T-helper 2 cell treated with Interferon-gamma antibody and Interleukin-4, amounts not matched to agents 5 μg/mL and 100 μg/mL, for 36 hours (primary cell): ENCODE measurements at places on chromosomes 3 and 15.
A peak's percentile ranks its signal among the peaks of the same experiment; 100 is the strongest.

DNA sequence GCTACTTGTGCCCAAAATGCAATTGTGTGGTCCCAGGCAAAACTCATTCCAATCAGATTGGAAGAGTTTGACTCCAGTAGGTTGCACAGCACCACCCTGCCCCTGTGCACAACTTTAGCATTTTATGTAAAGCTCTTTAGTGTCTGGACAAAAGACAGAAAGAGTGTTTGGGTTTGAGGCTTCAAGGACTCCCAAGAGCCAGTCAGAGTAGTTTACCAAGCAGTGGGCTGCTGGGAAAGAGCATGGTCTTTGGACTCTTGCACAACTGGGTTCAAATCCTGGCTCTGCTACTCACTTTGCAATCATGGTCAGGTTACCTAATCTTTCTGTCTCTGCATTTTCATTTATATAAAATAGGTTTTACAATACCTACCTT, 75.8 kb upstream of the UMPS start:
- DNase-seq = no peak

- DNase-seq = no peak
Observed at GRCh38 chr3:47414161-47414564, 33.3 kb downstream of the PTPN23 start.

DNA sequence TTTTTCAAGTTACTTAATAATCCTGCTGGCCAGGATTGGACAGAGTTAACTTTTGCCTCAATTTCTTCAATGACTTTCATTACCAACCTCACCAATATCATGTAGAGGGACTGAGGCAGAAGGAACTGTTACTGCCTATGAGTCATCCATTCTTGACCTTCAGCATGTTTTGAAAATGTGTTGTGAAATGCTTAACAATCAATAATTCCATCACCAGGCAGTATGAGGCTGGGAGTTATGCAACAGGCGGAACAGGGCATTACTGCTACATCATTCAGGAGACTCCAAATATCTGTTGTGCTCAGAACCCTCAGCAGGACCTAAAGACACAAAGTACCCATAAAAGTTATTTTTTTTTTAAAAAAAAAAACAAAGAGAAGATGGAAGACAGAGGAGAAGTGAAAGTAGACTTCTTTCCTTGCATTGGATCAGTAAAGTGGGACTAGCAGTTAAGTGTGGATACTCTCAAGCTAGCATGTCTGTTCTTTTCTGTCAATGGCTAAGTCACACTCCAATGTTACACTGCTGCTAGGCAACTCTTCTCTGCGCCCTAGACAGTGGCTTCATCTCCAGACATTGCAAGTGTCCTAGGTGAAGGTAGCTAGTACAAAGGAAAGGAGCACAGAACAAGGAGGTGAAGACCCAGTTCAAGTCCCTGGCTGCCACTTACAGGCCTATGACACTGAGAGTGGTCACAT, 184.9 kb upstream of the LPP start:
- no peak for DNase-seq

DNA sequence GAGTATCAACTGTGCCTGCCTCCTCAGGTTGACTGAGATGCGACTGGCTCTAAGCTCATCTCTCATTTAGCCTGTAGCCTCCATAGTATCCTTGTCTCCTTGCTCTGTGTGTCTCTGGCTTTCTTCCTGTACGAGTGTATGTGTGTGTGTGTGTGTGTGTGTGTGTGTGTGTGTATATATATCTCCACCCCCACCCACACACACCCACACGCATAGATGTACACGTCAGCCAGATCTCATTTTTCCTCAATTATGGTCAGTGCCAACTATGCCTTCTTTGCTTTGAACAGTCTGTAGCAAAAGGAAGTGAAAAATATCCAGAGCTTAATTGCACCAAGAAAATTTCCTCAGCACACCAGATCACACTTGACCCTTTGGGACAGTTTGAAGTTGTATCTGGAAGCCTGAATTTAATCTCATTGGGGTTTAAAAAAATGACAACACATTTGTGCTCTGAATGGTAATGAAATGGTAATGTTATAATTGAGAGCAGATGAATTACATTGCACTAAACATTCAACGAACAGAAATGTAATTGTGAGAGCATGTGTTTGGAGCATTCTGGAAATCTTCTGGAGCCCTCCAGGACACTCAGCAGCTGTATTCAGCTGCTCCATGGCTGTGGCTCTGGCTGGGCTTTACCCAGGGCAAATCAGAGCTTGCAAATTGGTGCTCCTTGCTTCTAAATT, 63.6 kb downstream of the RYR3 start:
- no peak for DNase-seq

- DNase-seq = no peak
Observed at GRCh38 chr3:153437666-153438065, 275.6 kb downstream of the RAP2B start.

DNA sequence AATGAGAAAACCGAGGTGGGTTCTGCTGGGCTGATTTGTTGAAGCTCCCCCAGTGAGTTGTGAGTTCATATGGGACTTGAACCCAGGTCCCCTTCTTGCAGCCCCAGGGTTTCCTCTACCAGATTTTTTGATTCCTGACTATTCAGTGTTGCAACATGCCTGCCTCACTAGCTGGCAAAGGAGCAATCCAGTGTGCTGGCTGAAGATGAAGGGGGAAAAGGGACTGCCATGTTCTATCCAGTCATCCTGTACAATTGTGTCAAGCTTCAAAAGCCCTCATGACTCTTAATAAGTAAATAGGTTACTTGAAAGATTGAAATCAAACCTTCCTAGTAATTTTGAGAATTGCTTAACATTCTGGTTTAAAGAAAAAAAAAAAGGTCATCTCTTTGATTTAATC, 211.5 kb upstream of the TP63 start:
- no peak for DNase-seq

GRCh38 chr3:32569540-32570420, 878 bp downstream of the DYNC1LI1 start:
- peak; percentile 45 for DNase-seq

DNA sequence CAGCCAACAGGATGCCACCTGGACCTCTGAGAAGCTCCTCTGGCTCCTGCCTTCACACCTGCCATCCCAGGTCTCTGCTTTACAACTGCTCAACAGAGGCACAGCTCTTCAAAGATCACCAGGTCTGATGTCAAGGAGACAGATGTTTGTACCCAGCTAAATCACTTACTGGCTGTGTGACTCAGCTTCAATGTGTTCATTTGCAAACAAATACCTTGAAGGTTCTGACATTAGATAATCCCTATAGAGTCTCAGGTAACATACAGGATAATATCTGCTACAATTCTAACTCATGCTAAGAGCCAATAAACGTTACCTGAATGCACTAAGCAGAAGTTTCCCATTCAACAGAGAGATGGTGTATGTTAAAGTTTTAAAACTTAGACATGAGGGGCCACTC, 163.4 kb upstream of the IGF1R start:
- DNase-seq = no peak

DNA sequence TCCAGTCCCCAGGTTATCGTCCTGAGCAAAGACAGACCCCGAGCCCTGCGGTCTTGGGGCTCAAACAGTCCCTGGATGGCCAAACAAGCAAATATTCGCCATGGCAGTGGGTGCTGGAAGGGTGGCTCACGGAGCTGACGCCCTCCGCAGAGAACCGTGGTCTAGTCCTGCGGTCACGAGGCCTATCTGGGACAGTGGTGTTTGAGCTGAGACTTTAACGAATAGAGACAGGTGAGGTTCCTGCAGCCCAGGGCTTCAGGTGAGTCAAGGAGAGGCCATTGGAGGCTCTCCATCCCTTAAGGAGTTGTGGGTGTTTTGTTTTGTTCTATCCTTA, 399 bp upstream of the SUCLG2 start:
- DNase-seq = no peak

GRCh38 chr3:69282181-69282580, 103.7 kb downstream of the FRMD4B start:
- peak; percentile 80 for DNase-seq

DNA sequence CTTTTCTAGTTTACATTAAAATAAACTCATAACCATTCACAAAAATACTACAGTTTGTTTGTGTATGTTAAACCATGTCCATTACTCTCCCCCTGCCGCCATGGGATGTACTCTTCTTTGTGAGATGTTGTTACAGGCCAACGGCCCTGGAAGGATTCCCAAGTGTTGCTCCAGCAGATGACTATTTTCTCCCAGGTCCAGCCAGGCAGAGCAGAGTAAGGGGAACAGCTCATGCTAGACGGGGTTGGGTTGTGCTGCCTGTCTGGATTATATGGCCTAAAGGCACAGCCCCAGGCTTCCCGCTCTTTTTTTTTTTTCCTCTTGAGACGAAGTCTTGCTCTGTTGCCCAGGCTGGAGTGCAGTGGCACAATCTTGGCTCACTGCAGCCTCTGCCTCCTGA, 24.5 kb upstream of the SLCO2A1 start:
- no peak for DNase-seq

DNA sequence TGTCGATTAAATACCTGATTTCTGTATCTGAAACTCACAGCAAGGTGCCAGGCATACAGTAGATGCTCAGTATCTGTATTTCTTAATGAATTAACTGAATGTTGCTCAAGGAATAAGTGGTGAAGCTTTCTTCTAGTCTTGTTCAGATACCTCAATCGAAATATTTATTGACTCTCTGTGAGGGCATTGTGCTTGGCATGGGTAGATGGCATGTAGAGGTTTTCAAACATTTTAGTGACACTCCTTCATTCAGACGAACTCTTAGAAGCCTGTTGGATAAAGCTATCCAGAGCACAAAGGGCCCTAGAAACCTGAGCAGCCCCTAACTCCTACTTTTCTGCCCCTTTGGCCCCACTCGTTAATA, 369 bp upstream of the SNX1 start:
- DNase-seq = no peak

DNA sequence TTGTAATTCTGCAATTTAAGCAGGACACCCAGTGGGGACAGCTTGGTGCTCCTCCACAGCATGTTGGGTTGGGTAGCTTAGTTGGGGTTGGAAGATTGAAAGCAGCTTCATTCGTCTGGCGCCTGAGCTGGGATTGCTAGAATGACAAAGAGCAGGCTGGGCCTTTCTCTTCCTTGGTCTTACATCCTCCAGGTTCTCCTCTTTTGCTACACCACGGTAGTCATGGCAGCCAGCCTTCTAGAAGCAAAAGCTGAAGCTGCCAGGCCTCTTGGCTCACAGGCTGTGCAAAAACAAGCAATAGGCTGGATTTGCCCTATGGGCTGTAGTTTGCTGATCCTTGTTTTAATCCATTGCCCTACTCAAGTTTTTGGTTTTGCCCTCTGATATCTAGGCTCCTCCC, 3.2 kb upstream of the ANXA2 start:
- no peak for DNase-seq

DNA sequence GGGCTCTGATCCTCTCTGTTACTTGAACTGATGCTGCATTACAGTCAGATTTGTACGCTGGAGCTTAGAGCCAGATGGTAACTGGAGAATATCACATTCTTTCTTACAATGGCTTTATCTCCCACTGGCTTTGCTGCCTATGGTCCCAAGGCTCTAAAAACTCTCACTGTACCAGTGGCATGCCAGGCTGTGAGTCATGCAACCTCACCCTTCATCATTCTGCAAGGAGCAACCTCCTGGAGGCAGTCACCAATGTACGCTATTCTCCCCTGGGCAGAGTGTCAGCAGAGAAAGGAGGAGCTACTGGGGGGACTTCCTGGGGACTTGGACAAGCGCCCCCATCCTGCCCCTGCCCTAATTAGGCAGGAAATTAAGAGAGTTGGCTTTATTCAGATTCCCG, 97.9 kb upstream of the EIF1B start:
- DNase-seq = no peak

- DNase-seq = no peak
Observed at GRCh38 chr15:100373120-100373896, 31.5 kb upstream of the ADAMTS17 start.

- DNase-seq = no peak
Observed at GRCh38 chr3:66253790-66254620, 33.2 kb downstream of the SLC25A26 start.

DNA sequence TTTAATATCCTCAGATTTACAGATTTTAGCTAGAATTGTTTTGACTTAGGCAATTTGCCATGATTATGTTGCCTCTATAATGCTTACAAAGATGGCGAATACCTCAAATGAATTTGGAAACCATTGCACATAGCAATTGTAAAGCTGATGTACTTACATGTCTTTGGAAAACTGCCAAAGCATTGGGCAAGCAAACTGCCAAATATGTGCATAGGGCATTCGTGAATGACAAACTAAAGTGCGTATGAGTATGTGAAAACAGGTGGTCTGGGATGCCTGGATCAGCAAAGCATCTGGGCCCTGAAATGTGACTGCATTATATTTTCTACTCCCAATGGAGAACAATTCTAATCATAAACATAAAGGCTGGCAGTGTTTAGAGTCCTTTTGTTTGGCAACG, 445.3 kb upstream of the ROBO1 start:
- no peak for DNase-seq

GRCh38 chr3:181105646-181106045, 116.1 kb upstream of the DNAJC19 start:
- DNase-seq = no peak

DNA sequence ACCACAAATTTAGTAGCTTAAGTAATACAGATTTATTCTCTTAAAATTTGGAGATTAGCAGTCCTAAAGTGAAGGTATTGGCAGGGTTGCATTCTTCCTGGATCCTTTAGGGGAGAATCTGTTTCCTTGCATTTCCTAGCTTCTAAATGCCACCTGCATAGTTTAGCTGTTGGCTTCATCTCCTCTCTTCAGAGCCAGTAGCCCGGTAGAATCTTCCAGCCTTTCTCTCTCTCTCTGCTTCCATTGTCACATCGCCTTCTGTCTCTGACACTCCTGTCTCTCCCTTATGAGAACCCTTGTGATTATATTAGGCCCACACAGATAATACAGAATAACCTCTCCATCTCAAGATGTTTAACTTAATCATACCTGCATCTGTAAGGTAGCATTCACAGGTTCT, 21.4 kb downstream of the FAM98B start:
- no peak for DNase-seq

DNA sequence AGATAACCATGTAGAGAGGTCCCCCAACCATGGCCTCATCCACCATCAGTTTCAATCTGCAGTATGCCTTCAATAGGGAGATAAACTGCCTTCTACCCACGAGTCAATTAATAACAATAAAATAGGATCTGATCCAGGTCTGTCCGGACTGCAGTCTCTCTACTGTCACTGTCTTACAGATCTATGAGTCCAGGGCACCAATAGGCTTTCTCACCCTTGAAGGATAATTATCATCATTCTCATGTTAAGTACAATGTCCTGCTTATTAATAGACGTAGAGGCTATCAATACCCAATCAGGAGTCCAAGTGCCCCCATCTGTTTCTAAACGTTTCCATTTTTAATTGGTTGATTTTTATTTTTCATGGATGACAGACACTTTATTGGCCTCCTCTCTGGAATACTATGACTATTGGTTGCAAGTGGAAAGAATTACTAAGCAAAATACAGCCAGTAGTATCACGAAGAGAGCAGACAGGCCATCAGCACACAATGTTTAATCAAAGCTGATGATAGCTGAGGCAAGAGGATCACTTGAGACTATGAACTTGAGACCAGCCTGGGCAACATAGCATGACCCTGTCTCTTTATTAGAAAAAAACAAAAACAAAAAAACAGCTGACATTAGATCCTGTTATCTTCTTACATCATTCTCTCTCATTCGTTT, 480.7 kb downstream of the MAGI1 start:
- DNase-seq = no peak

GRCh38 chr3:171516765-171517164, 56.6 kb upstream of the TNIK start:
- no peak for DNase-seq

- DNase-seq = peak; percentile 91
Observed at GRCh38 chr3:50237754-50238548, 1.9 kb downstream of the GNAI2 start.
